Myocyte (in vitro differentiated cells): ENCODE measurements at places on chromosomes 2 and 18. TPM values are rescaled to one million over a fixed set of nuclear protein-coding genes. Genes with fewer than 3 reads are reported as not detected.

NTSR2 gene
- not detected in 2 replicates for total RNA-seq

CD8B2 gene
- not detected in 2 replicates for total RNA-seq

SLC5A7 gene
- total RNA-seq: not detected in 2 replicates

SELENOI gene
- 37.8 and 53.1 TPM in 2 replicates for total RNA-seq

TXNDC2 gene
- 0.10 TPM in 1 of 2 replicates, not detected in the other for total RNA-seq

ITPRID2 gene
- total RNA-seq: 92.1 and 121 TPM in 2 replicates

BOK gene
- 69.7 and 114 TPM in 2 replicates for total RNA-seq
